Myocyte (in vitro differentiated cells): ENCODE measurements at places on chromosomes 5 and 9. TPM values are rescaled to one million over a fixed set of nuclear protein-coding genes. Genes with fewer than 3 reads are reported as not detected.

- DNase-seq, result peak; percentile 27
These were observed 73.4 kb upstream of the PPARGC1B start for GRCh38 chr5:149656576-149657182.

- DNase-seq, result peak; percentile 3
These were observed 933.6 kb downstream of the CDH12 start for GRCh38 chr5:21919414-21920022.

Gene CARTPT
- not detected in 2 replicates for total RNA-seq

Gene SLC46A2
- total RNA-seq, result not detected in 2 replicates

GRCh38 chr5:140696891-140697492 is 3.3 kb upstream of the ZMAT2 start:
- DNase-seq, result no peak

- DNase-seq, result no peak
These were observed 148.4 kb upstream of the MAP3K1 start for GRCh38 chr5:56666901-56667300.

GRCh38 chr5:151903243-151903653 is 21.4 kb downstream of the GLRA1 start:
- DNase-seq, result no peak

- DNase-seq, result no peak
These were observed 70.1 kb downstream of the RFX3 start for GRCh38 chr9:3455717-3456116.
